ENCODE measurements at places on chromosomes 6 and 20.

GRCh38 chr6:24566020-24566767, 71.4 kb downstream of the ALDH5A1 start:
- no peak for DNase-seq

DNA sequence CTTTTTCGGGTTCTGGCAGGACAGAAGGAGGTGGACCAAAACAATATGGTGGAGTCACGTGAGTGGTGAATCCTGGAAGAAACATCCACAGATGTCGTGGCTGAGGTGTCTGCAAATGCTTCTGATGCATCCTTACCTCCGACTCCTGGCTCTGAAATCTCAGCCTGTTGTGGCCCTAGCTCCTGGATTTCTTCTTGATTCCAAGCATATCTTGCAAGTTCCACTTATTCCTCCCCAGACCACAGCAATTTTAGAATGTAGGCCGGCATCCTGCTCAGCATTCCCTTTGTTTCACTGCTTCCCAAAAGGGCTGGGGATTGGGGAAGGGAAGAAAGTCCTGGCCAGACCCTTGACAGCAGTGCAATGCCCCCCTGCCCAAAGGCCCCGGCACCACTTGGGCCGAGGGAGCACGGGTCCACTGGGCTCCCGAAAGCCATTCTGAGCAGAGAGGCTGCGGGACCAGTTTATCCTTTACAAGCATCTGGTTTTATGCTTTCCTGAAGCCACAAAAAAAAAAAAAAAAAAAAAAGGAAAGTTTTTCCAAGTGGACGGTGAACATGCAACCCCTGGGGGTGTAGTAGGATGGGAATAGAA, 200.9 kb upstream of the RNF24 start:
- no peak for DNase-seq

DNA sequence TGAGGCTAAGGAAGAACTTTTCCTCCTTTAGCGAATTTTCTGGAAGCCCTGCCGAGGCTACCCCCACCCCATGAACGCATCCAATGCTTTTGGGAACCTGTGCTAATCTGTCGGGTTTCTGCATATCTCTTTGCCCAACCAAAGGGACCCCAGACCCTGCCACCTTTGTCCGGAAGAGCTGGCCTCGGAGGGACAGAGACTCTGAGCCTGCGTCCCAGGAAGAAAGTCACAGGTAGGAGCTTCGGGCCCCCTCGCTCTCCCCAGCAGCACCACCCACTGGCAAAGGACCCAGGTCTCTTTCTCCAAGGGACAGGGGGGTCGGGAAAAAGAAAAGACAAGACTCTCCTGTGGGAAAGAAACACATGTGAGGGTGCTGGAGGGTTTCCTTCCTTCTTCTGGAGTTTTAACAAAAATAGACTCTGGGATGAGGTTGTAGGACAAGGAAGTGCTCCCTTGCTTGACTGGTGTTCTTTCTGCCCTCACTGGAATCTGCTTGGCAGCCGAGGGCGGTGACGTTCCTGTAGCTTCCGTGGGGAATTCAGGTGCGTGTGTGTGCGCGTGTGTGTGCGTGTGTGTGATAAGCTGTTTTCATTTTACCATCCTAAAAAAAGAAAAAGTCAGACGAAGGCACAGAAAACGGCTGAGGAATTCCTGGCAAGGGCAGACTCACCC, 16.3 kb upstream of the FOXC1 start:
- DNase-seq = no peak

- DNase-seq = no peak
Measured at GRCh38 chr20:7151676-7152470, 384.4 kb downstream of the BMP2 start.

GRCh38 chr20:38218566-38218885, 42.0 kb downstream of the KIAA1755 start:
- DNase-seq = no peak

DNA sequence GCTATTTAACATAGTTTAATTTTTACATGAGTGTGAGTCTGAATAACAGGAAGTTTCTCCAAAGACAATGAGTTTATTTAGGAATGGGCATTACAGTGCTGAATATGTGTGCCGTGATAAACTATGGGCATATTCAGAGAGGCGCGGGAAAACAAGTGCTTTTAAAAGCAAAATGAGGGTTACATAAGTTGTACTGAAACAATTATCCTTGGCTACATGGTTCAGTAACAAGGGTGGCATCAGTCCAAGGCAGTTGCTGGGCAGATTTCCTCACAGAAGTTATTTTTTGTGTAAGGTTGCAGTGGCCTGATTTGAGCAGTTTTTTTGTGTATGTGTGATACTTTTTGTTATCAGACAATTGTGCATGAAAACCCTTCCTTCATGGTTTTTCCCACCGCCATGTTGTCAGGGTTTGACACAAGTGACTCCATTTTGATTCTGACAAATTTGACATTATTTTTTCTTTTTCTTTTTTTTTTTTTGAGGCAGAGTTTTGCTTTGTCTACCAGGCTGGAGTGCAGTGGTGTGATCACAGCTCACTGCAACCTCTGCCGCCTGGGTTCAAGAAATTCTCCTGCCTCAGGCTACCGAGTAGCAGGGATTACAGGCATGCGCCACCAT, 22.3 kb upstream of the PXDC1 start:
- no peak for DNase-seq

- DNase-seq = no peak
Measured at GRCh38 chr6:95209074-95209473, 368.3 kb upstream of the MANEA start.

GRCh38 chr6:78599526-78599925, 267.8 kb upstream of the IRAK1BP1 start:
- no peak for DNase-seq

DNA sequence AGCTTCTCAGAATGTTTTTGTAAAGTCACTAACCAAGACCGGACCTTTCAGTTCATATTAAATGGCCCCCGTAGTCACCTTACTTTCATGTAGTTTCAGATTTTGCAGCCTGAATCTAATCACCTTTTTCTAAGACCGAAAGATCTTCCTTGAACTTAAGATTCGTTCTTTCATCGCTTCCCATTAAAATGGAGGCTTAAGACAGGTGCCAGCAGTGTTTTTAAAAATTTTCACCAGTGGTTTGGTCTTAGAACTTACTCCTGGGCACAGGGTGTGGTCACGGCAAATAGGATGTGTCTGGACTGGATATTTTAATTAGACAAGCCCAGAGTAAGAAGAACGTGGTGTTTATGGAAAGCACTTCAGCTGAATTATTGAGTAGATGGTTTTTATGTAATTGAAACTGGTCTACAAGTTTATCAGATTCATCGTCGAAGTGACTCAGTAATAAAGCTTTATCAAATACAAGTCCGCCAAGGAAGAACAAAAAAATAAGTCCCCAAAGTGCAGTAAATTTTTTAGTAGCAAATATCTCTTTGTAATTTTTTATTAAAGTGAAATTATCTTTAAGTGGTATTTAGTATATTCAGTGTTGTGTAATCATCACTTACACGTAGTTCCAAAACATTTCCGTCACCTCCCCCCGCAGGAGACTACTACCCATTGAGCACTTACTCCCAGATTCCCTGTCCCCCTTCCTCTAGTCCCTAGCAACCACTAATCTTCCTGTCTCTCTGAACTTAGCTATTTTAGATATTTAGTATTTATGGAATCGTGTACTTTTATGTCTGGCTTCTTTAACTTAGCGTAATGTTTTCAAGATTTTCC, 868 bp downstream of the SRSF3 start:
- DNase-seq = no peak

DNA sequence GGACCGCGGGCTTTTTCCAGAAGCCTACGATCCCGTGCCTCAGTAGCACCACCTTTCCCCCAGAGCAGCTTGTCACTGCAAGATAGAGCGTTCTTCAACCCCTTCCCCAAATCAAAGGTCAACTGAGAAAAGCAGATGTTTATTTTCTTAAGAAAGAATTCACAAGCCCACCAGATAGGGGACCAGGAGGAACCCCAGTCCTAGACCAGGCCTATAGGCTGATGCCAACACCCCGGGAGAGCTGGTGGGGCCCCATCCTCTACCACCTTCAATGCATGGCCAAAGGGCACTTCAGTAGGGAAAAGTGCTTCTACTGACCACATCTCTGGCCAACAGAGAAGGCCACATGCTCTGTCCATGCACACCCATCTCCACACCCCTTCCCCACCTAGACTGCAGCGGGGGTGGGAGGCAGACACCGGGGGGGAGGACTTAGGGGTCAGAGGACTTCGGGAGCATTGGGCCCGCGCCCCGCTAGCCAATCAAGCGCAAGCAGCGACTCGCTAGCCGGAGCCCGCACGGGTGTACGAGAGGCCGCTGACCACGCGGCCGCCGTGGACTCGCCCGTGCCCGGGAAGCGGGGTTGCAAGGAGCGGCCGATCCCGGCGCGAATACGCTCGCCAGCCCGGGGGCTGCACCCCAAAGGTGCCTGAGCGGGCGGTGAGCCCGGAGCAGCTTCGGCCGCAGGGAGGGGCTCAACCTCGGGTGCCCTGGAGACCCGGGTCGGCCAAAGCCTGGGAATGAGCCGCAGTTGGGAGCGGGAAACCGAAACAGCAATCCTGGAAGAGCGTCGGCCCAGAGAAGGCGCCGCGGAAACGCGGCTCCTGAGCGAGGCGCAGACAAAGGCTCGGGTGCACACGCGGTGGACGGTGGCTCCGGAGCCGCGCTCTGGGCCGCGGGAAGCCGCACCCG, 2.8 kb downstream of the PDE10A start:
- no peak for DNase-seq

GRCh38 chr6:53643481-53643965, 22.0 kb downstream of the KLHL31 start:
- no peak for DNase-seq

GRCh38 chr20:23569570-23569969, 1.3 kb upstream of the CST9L start:
- no peak for DNase-seq

- DNase-seq = no peak
Measured at GRCh38 chr6:40499215-40499614, 87.9 kb downstream of the LRFN2 start.

GRCh38 chr6:41462033-41462432, 84.1 kb upstream of the FOXP4 start:
- no peak for DNase-seq

GRCh38 chr6:113394216-113394615, 462.9 kb upstream of the MARCKS start:
- DNase-seq = no peak

- DNase-seq = no peak
Measured at GRCh38 chr20:36862857-36863668, 12.9 kb upstream of the TLDC2 start.

DNA sequence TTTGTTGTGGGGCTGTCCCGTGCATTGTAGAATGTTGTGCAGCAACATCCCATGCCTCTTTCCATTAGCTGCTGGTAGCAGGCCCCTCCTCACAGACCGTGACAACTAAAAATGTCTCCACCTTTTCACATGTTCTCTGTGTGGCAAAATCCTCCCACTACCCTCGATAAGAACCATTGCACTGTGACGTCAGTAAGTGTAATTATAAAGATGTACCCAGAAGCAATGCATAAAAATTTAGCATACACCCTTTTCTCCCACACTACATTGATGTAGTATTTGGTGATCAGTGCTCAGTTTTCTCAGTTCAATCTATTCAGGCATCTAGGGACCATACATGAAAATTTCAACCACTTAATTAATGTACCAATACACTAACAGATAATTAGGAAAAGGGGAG, 389.9 kb downstream of the DOK5 start:
- DNase-seq = no peak

GRCh38 chr6:16355238-16355637, 116.9 kb downstream of the GMPR start:
- no peak for DNase-seq

GRCh38 chr6:136180704-136181511, 69.2 kb downstream of the MTFR2 start:
- no peak for DNase-seq

GRCh38 chr6:170459451-170459850, 93.7 kb downstream of the PSMB1 start:
- DNase-seq = no peak

DNA sequence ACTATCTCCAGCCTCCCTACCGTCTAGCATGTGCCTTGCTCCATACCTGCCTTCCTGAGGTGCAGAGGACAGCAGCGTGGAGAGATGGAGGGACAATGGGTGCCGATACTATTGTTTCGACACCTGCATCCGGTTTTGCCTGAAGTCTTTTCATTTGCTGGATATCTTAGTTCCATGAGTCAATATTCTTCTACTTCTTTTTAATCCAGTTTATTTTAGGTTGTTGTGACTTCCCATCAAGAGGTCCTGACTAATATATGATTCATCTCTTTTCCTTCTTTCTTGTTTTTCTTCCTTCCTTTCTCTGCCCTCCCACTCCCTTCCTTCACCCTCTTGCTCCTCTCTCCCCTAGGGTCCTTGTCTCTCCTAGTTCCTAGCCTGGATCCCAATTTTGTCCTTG, 91.4 kb downstream of the CDH26 start:
- DNase-seq = no peak

- no peak for DNase-seq
Measured at GRCh38 chr20:9353916-9354276, 160.5 kb upstream of the LAMP5 start.

DNA sequence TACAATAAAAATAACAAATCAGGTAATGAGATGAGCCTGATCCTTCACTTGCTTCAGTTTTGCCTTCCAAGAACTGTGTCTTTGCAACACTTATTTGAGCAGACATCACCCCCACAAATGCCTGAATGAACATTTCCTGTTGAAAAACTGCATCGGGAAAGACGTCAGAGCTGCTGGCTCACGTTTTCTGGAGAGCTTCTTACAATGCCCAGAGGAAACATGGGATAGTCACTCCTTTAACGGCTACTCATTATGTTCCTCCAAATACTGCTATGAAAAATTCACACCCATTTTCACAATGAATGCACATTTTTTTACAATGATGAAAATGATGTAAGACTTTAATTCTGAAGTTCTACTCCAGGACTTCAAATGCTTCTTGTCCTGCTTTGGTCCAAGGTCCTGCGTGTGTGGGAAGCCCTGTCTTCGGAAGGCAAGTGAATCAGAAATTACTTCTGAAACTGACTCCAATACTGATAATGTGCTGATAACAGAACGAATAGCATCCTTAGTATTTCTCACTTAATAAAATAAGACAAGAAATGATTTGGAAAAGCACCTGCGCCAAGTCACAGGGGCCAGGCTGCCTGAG, 238.0 kb downstream of the ANKRD60 start:
- DNase-seq = no peak

GRCh38 chr20:61220131-61220530, 31.9 kb upstream of the CDH4 start:
- no peak for DNase-seq

DNA sequence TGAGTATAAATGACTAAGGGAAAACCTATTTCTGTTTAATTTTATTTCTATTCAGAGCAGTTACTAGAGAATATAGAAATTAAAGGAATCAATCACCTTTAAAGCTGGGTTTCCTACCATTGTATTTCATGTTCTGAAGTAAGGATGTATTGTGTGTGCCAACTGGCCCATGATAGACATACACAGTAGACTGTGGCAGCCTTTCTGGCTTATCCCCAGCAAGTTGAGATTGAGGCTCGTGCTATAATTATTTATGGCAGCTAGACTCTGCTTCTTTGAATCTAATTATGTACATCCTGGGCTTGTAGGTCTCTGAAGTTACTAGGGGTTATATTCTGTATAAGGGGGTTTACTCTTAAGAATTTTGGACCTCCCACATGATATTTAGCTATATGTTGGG, 44.4 kb downstream of the ZNF292 start:
- DNase-seq = no peak

GRCh38 chr6:25442898-25443297, 163.7 kb downstream of the CARMIL1 start:
- DNase-seq = no peak

All from stimulated activated CD8-positive, alpha-beta memory T cell treated with anti-CD3 and anti-CD28 coated beads, Interleukin-7, amount 100 ng/mL, for 24 hours (primary cell).